Right ventricle myocardium inferior (tissue), 1 donor: ENCODE measurements at places on chromosomes 16 and 17. TPM values are rescaled to one million over a fixed set of nuclear protein-coding genes. Genes with fewer than 3 reads are reported as not detected.
A peak's percentile ranks its signal among the peaks of the same experiment; 100 is the strongest.

DNA sequence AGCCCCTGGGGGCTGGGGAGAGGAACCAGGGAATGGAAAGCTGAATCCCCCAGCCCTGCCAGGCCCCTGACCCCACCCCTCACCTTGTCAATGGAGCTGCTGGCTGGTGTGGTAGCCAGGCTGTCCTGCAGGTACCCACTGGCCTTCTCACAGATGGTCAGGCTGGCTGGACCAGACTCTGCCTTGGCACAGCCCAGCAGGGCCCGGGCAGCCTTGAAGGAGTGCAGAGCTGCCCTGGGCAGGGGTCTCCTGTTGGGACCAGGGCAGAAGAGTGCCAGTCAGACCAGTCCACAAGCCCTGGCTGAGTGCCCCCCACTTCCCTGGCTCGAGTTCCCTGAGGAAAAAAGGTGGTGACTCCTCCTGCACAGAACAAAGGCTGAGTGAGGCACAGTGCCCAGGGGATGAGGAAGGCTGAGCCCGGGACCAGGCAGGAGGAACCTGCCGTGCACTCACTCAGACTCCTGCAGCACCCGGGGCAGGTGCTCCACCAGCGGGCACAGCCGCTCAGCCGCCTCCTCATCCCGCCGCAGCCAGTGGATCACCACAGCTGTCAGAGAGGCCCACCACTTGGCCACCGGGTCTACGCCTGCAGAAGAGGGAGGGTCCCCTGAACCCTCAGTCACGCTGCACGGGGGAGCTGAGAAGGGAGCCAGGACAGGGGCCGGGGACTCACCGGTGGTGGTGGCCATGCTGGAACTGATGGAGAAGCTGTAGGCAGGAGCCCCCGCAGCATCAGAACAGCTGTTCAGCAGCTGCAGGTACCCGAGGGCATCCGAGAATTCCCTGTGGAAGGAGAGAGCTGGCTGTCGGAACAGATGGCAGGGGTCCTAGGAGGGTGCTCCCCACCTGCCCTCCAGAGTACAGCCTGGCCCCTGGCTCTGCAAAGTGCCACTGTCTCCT, 22.4 kb downstream of the SREBF1 start:
- DNase-seq: no peak

GRCh38 chr17:46908068-46908737, 14.8 kb upstream of the GOSR2 start:
- DNase-seq: no peak

The SKAP1 gene
- total RNA-seq: 0.38 TPM

DNA sequence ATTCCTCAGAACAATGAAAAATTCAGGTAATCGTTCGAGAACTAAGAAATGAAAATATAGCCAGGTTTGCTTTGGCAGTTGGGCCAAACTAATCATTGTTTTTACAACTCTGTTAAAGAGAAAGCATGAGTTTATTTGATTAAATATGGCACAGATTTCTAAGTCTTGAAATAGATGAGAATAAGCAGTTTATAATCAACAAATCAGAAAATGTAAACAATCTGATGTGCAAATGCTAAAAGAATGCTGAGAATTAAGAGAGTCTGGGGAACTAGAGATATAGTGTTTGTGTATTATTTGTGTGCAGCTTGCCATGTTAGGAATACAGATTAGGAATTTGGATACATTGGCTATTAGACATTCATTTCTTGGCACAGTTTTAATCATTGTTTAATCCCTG, 212.5 kb downstream of the TANC2 start:
- DNase-seq: no peak

DNA sequence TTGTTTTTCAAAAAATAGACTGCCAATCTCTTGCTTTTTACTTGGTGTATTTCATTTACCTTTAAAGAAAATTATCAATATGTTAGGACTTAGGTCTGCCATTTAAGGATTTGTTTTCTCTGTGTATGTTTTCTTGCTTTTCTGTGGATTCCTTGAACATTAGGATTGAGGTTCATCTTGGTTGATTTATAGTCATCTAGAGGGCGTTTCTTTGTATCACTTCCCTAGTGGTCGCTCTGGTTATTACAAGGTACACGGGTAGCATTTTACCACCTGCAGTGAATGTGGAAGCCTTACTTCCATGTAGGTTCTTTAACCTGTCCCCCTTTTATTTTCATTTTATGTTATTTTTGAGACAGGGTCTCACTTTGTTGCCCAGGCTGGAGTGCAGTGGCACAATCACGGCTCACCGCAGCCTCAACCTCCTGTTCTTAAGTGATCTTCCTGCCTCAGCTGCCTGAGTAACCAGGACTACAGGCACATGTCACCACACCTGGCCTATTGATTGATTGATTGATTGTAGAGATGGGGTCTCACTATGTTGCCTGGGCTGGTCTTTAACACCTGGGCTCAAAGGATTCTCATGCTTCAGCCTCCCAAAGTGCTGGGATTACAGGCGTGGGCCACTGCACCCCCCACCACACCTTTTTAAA, 35.2 kb upstream of the CBX4 start:
- DNase-seq: no peak

- DNase-seq: no peak
These were observed 12.5 kb upstream of the DPEP1 start for GRCh38 chr16:89600956-89601355.

The IL17C gene
- total RNA-seq: not detected

DNA sequence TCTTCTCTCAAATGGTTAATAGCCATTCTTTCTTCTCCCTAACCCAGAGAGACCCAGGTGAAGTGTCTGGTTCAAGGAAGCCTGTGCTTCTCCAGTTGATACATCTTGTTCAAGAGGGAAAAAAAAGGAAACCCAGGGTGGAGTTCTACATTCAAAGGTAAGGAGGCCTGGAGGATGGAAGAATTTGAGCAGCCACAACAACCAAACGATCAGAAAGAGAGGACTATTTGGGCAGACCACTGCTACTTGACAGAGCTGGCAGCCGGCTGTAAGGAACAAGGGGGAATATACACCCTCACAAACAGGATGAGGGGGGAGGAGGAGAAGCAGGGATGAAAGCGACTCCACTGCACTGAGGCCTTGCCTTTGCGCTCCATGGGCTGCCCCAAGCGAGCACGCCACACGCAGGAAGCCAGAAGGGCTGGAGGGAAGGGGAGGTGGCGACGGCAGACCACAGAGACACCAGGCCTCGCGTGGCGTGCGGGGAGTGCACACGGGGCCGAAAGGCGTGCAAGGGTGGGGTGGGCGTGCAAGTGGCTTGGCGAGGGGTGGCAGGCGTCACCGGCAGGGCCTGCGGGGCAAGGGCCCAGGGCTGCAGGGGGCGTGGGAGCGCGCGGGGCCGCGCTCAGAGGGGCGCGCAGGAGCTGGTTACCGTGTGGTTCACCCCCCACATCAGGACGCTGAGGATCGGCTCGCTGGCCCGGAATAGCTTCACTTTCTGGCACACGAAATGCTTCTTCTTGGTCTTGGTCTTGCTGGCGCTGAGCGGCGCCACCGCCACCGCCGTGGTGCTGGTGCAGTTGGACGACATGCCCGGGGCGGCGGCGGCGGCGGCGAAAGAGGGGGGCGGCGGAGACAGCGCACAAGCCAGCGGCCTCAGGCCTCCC, 499 bp downstream of the PIP4K2B start:
- DNase-seq: peak; percentile 83

GRCh38 chr16:23734176-23734893, 20.5 kb upstream of the CHP2 start:
- no peak for DNase-seq

- no peak for DNase-seq
These were observed 44.0 kb upstream of the YPEL2 start for GRCh38 chr17:59287452-59287851.

The EVPLL gene
- not detected for total RNA-seq

The TTYH2 gene
- total RNA-seq: 39.2 TPM

DNA sequence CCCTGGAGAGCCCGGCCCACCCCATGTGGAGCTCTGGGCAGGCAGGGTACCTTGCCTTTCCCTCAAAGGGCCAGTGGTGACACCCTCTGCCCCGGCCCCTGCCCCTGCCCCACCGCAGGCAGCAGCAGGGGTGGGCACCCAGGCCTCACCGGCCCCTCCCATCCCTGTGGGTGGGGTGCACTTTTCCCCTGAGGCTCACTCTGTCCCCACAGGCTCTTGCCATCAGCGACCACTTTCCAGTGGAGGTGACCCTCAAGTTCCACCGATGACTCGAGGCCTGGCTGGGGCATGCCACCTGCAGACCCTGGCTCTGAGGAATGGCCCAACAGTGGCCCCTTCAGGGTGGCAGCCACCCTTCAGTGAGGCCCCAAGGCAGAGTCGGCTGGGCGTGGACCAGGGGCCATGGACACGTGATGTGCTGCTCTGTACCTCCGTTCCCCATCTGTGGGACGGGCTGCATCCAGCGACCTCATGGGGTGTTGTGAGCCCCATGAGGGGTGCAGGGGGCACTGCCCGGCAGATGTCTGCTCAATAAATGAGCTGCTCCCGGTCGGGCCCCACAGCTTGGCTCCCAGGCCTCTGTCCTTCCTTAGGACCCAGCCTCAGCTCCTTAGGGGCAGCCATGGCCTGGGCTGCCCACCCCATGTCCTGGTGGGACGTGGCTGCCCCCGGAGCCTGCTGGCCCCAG, 2.0 kb downstream of the DNASE1L2 start:
- peak; percentile 25 for DNase-seq

DNA sequence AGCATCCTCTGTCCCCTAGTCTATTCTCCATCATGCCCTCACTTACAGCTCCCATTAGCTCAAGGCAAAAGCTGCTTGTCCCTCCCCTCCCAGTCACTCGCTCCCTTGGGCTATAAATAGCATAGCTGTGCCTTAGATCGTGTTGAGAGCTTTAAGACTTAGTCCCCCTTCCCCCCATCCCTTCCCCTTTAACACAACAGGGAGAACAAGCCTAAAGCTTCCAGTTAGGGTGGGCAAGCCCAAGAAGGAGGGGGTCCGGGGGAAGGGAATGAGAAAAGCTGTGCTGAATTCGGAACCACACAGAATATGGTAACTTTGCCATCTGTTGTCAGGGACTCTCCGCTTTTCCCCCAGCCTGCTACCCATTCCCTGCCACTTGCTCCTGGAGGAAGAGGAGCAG, 4.9 kb upstream of the HIGD1B start:
- no peak for DNase-seq

GRCh38 chr16:54102888-54103866, 183.4 kb downstream of the IRX3 start:
- DNase-seq: no peak

DNA sequence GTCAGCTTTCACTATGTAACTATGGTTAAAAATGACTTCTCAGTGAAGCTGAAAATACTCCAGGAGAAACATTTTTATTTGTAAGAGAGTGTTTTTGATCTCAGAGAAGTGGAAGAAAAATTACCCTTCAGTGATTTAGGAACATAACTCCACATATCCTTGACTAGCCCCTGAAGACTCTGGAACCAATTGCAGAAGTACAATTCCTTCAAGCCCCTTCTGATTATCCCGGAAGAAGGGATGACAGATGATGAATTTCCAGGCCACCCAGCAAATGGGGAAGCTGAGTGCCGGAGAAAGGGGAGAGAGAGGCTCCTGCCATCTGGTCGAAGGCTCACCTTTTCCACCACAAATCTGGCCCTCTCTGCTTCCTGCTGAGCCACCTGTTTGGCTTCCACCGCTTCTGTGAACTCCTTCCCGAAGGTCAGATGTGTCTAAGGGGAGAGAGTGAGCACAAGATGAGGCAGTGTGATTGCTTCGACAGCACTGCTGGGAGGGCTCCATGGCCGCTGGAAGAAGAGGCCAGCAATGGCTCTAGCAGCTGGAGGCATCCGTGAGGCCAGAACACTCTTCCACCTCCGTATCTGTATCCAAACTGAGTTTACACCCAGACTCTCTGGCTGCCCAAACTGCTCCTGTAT, 8.1 kb downstream of the PHB1 start:
- no peak for DNase-seq

GRCh38 chr17:56937687-56938086, 23.2 kb downstream of the COIL start:
- no peak for DNase-seq

DNA sequence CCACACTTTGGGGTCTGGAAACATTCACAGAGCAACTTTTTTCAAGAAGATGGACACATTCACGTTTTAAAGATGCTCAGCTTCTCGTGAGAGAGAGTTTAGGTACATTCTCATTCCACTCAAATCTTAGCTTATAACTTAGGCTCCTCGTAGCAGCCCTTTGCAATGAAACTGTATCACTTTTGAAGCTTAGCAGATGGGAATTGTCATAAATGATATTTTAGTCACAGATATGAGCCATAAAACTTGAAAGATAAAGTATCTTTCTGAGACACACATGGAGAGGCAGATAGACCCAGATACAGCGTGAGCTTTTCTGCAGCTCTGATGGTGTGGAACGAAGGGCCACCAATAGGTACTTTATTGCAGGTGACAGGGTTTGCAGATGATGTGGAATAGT, 41.1 kb downstream of the RBFOX1 start:
- no peak for DNase-seq

The TGFB1I1 gene
- total RNA-seq: 19.9 TPM

DNA sequence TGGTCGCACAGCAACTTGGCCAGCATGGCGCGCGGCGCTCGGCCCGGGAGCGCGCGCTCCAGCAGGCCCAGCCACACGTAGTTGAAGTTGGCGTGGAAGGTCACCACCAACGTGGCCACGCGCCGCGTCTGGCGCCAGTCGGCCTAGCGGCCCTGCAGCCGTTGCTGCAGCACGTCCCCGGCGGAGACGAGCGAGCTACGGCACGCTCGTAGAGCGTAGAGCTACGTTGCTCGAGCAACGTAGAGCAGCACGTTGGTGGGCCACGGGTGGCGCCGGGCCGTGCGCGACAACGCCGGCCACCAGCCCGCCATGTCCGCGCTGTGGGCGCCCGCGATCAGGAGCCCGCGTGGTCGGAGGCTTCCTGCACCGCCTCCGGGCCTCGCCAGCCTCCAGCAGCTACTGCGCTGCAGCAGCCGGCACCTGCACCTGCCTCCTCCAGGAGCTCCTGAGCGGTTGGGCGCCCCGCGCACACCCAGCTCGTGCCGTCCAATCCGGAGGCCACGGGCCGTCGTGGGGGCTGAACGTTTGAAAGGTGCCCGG, 13.4 kb upstream of the SULT1A1 start:
- DNase-seq: peak; percentile 71

- no peak for DNase-seq
These were observed 6.8 kb downstream of the PCTP start for GRCh38 chr17:55757659-55758058.

- no peak for DNase-seq
These were observed 15.9 kb downstream of the DNAAF1 start for GRCh38 chr16:84161037-84161436.

- no peak for DNase-seq
These were observed 14.3 kb upstream of the SRCIN1 start for GRCh38 chr17:38619937-38620550.

DNA sequence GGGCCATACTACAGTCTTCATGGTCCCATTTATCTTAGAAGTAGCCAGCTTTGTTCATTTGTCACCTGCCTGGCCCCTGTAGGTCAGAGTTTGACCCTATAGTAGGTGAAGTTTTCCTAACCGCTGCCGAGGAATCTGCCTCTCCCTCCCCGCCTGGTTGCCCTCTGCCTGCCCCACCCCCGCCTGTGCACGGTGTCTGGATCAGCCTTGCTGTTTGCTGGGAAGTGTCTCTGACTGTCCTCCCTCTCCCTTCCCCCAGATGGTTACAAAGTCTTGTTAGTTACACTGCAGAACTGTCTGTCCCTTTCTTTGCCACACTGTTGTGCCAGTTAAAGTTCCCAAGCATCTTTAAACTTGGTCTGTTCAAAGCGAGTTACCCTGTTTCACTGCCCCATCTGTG, 5.7 kb downstream of the UBFD1 start:
- no peak for DNase-seq

The TERB1 gene
- total RNA-seq: not detected

The UTS2R gene
- 0.76 TPM for total RNA-seq

The SLC43A2 gene
- total RNA-seq: 5.5 TPM

The BAIAP3 gene
- 1.9 TPM for total RNA-seq
